Astrocyte of the cerebellum (primary cell): ENCODE measurements at places on chromosomes 5 and 9.

DNA sequence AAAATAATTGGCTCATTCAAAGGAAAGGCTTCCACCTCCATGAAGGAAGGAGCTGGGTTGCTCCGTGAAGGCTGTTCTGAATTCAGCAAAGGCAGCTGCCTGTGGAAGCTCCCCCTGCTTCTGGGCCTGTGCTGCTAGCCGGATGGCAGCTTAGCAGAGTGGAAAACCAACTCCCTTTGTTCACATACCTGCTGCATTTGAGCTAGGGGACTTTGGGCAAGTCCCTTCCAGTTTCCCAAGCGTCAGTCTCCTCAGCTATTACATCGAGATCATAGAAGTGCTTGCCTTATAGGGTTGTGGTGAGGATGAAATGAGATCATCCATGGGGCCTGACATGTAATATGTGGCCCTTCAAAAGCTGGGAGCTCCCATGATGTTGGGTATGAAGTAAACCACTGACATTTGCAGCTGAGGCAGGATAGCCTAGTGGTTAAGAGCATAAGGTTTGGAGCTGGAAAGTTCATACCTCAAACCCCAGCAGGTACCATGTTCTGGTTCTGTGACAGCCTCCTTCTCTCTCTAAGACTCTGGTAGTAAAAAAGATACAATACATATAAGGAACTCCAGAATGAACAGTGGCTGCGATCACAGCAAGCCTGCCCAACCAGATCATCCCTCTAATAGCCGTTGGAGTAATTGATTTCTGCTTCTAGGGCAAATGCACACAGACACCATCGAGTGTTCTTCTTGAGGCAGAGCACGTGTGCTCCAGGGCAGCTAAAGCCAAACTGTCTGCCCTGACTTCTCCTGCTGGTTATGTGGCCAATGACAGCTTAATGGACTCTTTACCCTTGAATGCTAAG is 11.0 kb upstream of the DENND1A start:
- DNase-seq = no peak

DNA sequence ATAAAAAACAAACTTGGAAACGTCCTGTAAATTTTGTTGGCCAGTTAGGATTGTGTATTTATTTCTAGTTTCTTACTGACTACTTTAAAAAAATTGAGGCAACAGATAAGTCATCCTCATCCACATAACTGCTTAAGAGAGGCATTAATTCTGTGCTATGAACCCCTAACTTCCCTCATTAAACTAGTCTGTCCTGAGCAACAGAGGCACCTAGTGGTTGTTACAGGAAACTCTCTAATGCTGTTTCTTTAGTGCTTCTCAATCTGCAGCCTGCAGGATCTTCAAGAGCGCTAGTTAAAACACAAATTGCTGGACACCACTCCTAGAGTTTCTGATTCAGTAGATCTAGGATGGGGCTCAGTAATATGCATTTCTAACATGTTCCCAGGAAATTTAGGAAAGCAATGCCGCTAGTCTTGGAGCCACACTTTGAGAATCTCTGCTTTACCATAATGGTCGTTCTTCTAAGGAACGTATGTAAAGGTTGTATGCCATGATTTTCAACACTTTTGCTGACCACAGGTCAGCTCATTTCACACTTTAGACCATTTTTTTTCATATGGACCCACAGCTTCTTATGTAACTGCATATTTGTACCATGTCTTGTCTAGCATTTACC is 410.1 kb upstream of the SMARCA2 start:
- no peak for DNase-seq

GRCh38 chr9:74293479-74293878 is 203.7 kb upstream of the RORB start:
- no peak for DNase-seq

DNA sequence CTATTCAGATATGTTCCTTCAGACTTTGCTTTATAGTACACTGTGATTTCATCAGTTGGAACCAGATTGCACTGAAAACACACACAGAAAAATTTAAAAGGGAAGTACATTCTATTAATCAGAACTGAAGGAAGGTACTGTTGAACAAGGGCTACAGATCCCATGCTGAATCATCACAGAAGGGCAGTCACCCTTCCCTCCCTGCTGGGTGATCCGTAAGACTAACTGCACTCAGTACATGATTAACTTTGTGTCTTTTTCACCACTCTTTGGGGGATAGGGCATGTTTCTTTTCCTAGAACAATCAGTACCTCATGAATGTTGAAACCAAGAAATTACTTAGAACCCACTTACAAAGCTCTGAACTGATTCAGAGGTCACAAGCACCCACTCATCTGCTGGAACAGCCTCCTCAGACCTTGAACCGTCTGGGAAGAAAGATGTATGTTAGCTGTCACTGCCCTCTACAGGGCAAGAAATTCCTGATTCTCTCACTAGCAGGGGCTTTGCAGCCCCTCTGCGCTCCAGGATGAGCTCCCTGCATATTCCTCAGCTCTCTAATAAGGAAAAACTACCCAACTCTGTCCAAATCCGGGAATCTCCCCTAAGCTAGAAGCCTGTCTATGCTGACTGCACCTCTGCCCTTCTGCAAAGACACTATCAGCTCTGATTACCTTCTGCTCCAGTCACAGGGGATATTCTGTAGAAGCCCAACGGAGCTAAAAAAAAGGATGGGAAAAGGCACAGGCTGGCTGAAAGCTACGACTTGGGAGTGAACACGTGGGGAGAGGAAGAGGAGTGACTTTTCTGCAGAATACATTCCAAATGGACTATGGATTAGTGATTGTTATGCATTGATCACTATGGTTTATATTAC is 51.0 kb downstream of the IARS1 start:
- peak; percentile 37 for DNase-seq

DNA sequence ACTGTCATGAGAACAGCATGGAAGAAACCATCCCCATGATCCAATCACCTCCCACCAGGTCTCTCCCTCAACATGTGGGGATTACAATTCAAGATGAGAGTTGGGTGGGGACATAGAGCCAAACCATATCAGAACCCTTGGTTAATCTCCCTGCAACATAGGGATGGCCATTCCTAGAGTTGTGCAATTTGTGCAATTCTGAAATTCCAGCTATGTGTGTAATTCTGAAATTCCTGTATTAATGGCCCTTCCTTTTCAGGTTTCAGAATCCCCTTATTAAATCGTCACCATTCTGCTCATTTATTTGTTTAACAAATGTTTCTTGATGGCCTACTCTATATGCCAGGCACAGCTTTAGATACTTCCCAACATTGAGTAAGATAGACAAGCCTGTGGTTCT is 282.6 kb downstream of the SMARCA2 start:
- no peak for DNase-seq

GRCh38 chr5:17218353-17219005 is 1.0 kb downstream of the BASP1 start:
- DNase-seq = no peak
